ENCODE measurements at places on chromosomes 1 and 21.

DNA sequence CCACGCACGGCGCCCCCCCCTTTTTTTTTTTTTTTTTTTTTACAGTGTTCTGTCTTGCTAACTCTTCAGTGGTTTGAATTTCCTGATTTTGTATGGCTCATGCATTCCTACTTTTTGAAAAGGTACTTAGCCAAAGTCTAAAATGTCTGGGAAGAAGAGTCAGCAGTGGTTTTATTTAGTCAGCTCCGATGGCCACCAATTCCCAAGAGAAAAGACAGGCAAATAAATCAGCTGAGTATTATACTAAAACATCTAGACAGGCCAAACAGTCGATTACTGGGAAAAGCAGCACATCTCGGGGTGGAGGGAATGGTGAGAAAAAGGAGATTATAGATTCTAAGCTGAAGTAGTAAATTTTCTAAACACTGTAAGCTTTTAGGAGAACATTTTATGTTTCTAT, 192.5 kb upstream of the ZRANB2 start:
- no peak for DNase-seq

GRCh38 chr21:26408511-26408910, 164.6 kb downstream of the CYYR1 start:
- no peak for DNase-seq

- no peak for DNase-seq
These were observed 429 bp downstream of the FCGR2A start for GRCh38 chr1:161505686-161506085.

- DNase-seq, result no peak
These were observed 74.2 kb downstream of the SIM2 start for GRCh38 chr21:36773117-36773516.

DNA sequence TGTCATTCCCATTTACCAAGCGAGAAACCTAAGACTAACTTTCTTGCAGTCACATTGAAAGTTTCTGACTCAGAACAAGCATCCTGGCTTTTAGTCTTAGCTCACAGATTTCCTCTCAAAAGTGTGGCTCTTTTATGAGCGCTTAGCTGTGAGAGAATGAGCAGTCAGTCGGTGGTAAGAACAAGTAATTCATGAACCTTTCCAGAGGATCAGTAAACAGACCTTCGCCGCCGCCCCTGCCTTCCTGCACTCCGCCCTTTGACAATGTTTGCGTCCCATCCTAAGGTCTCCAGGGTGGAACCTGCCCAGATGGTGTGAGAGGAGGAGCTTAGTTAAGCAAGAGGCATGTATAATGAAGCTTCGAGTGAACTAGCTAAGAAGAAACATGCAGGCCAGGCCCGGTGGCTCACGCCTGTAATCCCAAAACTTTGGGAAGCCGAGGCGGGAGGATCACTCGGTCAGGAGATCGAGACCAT, 142.4 kb downstream of the GLUL start:
- no peak for DNase-seq

- no peak for DNase-seq
These were observed 256.7 kb downstream of the KIF26B start for GRCh38 chr1:245411245-245412036.

GRCh38 chr1:186899577-186899976, 70.8 kb downstream of the PLA2G4A start:
- DNase-seq, result no peak

DNA sequence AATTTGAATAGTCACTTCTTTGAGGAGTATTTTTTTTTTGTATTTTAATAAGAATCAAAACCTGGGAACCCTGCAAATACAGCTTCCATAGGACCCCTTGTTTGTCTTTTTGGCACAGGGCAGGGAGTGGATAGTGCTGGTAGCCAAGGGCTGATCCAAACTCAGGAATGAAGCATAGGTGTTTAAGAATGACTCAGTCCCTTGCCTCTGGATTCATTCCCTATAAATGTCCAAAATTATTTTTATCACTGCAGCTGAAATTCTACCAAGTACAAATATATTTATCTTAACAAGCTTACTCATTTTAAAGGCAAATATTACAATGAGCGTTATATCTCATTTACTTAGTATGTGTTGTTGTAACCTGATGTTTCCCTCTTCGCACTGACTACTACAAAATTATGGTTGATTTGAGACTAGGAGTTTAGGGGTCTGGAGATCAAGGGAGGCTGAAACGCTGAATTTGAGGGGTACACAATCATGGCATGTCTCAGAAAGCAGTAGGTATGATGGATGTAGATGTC, 278.6 kb upstream of the LYPLAL1 start:
- DNase-seq, result no peak

All from stimulated activated CD8-positive, alpha-beta memory T cell treated with anti-CD3 and anti-CD28 coated beads, Interleukin-4, amount 100 ng/mL, for 24 hours (primary cell).